ENCODE measurements at places on chromosomes 2 and 18.

- no peak for DNase-seq
Observed at GRCh38 chr2:12767996-12768624, 51.4 kb downstream of the TRIB2 start.

GRCh38 chr18:22604390-22604985 is 186.8 kb upstream of the CTAGE1 start:
- no peak for DNase-seq

DNA sequence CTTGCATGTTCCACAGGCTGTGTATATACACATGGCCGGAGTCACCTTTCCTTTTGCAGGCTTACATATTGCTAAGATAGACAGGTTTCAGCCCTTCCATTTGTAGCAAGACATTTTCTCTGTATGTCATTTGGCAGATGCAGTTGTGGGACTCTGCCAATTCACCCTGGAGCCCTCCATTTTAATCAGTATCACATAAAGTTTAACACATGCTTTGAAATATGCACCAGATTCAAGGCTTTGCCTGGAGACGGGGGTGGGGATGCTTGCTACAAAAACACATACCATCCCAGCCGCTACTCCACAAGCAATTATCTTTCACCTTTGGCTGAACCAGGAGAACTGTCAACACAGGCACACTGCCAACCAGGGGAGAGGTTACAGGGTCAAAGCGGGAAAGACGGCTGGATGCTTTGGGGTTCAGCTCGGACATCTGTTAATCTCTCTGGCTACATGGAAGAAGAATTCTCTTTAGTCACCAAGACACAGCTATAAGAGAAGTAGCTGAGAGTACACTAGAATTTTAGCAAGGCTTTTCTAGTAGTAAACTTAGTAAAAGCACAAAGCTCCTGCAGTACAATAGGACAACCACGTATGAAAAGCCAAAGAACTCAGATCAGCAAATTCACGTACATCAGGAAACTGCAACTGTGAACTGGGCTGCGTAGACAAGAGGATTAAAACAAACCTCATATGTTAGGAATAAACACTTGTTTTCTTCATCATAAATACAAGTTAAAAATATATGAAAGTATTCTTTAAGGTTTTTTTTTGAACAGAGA is 130.9 kb downstream of the EXOC6B start:
- DNase-seq = no peak

DNA sequence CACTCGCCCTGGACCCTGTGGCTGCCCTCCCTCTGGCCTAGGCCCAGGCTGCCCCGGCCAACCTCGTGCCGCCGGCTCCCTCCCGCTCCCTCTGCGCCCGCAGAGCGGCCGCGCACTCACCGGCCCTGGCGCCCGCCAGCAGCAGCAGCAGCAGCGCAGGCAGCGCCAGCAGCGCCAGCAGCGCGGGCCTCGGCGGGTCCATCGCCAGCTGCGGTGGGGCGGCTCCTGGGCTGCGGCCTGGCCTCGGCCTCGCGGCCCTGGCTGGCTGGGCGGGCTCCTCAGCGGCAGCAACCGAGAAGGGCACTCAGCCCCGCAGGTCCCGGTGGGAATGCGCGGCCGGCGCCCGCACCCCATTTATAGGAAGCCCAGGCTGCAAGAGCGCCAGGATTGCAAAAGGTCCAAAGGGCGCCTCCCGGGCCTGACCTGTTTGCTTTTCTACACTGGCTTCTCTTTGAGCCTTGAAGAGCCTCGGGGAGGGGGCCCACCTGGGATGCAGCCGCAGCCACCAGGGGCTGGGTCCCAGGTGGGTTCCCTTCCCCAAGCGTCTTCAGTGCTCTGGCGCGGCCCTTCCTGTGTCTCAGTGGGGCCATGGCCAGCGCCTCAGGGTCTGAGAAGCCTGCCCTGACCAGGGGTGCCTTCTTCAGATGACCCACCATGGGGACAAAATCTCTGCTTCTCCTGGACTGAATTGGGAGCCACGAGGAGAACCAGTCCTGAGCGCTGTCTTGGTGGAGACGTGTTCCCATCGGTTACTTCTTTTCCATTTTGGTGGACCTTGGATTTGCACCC is at the start of gene APOB:
Gene APOB (minus strand): TSS at position 330 of the 789 bp plus-strand sequence. CDS start 128 bp downstream, at position 202.
- DNase-seq = no peak

GRCh38 chr2:120174963-120175581 is 48.1 kb downstream of the TMEM185B start:
- no peak for DNase-seq

DNA sequence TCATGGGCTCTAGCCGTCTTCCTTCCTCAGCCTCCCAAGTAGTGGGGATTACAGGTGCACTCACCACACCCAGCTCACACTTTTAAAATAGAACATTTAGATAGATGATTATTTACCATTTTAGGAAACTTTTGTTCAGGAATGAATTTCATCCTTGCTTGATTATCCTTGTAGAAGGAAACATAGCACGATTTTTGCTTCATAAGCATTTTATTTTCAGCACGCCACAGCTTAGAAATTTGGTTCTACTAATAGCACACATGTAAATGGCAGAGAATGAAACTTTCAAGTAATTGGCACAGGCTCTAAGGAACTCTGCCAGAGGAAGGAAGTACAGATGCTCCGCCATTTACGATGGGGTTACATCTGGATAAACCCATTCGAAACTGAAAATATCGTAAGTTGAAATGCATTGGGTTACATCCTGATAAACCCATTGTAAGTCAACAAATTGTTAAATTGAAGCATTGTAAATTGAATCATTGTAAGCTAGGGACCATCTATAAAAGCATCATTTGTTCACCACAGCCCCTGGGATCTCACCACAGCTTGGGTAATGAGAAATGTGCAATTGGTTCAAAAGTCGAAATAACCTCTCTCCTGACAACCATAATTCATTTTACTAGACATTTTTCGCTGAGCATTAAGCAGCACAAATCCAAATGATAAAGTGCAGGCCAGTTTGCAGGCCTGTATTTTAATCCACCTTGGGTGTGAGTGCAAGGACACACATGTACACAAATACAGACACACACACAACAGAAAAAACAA is 33.2 kb downstream of the FRZB start:
- no peak for DNase-seq

DNA sequence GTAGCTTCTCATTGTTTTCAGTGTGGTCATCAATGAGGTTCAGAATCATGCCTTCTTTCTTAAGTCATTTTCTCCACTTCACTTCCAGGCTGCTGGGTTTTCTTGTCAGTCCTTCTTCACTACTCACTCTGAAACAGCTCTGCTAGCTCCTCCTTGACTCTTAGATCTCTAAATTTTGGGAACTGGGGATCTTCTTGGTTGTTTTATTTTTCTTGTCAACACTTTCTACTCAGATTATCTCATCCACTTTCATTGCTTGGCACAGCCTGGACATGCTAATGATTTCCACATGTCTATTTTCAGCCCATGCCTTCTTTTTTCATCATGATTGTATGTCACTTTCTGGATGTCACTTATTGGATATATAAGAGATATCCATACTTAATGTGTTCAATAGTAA is 517.8 kb upstream of the DSEL start:
- DNase-seq = no peak

DNA sequence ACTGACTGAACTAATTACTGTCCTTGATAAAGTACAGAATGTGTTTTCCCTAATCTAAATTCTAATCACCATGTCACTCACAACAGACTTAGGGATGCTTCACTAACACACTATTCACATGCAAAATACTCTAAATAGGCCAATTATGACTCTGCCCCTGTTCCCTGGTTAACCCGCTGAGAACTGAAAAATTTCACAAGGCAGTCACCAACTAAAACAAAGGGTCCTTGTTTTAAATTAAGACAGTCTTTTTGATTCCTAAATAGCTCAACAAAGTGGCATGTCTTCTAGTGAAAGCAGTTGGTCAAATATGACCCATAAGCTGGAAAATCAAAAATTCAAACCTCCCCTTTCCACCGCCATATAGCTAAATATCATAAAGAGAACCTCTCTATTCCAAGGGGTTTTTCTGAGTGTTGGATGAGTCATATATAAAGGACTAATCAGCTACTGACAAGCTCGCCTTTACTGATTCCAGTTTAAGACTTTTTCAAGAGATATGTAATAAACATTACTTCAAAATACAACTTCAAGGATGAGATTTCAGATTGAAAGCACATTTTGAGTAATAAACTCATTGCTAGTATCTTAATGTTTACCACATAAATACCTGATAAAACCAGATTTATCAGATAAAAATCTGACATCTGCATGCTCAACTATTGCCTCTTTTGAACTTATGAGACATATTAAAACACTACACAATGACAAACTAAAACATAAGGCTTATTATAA is 235.8 kb downstream of the TCF4 start:
- no peak for DNase-seq

DNA sequence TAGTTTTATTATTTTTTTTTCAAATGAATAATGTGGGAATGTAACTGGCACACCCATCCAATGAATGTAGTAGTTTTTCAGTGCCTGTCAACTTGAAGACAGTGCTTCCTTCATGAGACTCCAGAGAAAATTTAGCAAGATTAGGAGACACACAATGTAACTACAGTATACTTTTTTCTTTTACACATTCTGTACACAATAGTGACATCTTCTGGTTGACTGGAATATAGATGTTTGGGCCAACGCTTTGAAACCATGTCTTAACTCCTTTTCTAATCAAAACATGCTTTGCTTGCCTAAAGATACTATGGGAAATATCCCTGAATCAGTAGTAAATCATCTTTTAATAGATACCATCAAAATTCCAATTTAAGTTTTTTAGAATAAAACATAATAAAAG is 229.5 kb upstream of the ZC3H15 start:
- DNase-seq = no peak

GRCh38 chr2:30601375-30601774 is 154.3 kb downstream of the LCLAT1 start:
- no peak for DNase-seq

DNA sequence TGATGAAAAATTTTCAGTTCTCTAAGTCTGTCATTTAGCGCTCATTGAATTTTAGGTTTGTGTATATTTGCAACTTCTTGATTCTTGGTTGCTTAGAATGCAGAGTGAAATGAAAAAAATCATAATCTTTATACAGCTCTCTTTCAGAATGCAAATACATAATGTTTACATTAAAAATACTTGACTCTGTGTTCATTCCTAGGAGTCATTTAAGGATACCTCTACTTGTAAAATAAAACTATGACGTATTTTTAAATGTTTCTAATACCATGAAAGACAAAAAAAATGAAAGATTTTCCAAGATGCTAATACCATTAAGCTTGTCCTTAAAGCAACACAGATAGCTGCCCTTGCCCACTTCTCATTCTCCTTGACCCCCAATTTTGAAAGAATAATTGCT is 259.0 kb downstream of the L3MBTL4 start:
- no peak for DNase-seq

DNA sequence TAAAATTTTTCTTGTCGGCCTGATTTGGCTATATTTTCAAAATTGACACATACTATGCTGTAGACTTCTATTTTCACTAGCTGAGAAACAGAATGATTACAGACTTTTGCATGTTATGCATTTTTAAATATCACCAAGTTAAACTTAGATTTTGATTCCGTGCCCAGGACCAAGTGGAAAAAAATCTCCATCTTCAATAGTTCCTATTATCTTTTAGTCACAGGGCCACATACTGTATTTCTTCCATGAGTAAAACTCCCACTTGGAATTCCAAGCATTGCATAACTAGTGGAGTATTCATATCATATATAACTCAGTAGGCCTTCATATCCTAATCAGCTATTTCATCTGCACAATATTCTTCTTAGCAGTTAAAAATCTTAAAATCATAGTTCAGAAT is 470.9 kb downstream of the ARHGAP15 start:
- no peak for DNase-seq

GRCh38 chr18:13213036-13213795 is 5.3 kb upstream of the LDLRAD4 start:
- DNase-seq = no peak

GRCh38 chr18:61935362-61935761 is 42.6 kb upstream of the RNF152 start:
- no peak for DNase-seq

DNA sequence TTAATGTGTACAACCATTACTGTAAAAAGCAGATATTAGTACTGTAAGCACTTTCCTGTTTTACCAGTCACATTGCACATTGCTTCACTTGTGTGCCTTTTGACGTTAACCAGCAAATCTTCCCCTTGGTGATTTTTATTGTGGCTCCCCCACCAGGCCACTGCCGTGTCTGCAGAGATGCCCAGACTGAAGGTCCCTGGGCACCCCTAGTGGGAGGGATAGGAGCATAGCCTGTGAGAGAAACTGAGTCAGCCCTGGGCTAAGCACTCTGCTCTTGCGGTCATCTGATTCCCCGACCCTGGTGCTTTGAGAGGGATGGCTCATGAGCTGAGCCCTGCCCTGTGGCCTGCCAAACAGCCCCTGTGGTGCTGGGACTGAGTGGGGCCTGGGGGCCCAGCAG is 73.4 kb downstream of the INPP4A start:
- DNase-seq = no peak

DNA sequence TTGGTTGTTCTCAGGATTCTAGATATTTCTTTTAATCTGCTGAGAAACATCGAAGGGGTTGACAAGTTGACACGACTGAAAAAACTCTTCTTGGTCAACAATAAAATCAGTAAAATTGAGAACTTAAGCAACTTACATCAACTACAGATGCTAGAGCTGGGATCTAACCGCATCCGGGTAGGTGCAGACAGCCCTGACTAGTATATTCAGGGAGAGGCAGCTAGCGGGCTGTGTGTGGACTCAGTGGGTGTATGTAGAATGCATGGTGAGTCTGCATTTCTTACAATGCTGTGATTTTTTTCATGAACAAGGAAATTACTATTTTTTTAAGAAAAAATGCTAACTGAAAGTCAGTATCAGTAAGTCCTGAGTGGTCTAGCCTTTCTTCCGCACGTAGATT is 10.1 kb downstream of the PPP1R7 start:
- no peak for DNase-seq

DNA sequence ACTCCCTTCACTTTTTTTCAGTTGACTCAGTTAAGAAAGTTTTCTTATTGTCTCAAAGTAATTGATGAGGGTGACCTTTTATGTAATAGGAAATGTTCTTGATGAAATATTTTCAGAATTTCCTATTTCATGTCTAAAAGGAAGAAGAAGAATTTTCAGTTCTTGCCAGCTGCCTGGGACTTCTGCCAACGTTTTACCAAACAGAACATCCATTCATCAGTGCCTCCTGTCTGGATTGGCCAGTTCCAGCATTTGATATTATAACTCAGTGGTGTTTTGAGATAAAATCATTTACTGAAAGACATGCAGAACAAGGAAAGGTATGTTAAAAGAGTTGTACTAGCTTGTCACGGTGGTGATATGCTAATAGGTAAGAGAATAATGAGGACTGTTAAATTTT is 104.7 kb upstream of the MYO3B start:
- DNase-seq = no peak

GRCh38 chr2:201734111-201734510 is 35.7 kb upstream of the MPP4 start:
- DNase-seq = no peak
